ENCODE measurements at places on chromosomes 4 and X. TPM values are rescaled to one million over a fixed set of nuclear protein-coding genes. Genes with fewer than 3 reads are reported as not detected.
A peak's percentile ranks its signal among the peaks of the same experiment; 100 is the strongest.

Gene NKX6-1
- total RNA-seq = not detected

Gene CENPVL2
- not detected for total RNA-seq

Gene SHROOM4
- 0.03 TPM for total RNA-seq

GRCh38 chr4:113300471-113300928 is 251.0 kb downstream of the ANK2 start:
- no peak for DNase-seq
- H3K27ac ChIP-seq = no peak overlapping the region
- no peaks in the 10 kb centered on the region for H3K4me1 ChIP-seq
- H3K36me3 ChIP-seq = no peaks in the 10 kb centered on the region
- no peak overlapping the region for H3K4me3 ChIP-seq

DNA sequence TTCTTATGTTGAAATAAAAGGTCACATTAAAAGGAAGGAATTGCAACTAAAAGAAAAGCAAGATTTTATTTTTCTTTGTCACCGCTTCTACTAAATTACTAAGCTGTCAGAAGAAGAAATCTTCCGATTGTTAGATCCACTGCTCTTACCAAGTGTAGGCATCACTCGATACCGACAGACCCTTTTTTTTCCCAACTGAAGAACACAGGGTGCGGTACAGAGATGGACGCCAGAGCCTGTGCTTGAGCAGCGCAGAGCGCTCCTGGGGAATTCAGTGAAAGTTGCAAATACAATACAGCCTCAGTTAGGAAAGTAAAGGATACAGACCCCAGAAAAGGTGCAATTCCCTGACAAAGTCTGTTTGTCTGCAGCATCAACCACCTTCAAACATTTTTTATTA is 94.9 kb upstream of the WDR17 start:
- no peaks in the 10 kb centered on the region for H3K36me3 ChIP-seq
- H3K27ac ChIP-seq = no peak overlapping the region
- no peaks in the 10 kb centered on the region for H3K4me1 ChIP-seq
- no peak overlapping the region for H3K4me3 ChIP-seq
- no peak for DNase-seq
- no peaks in the 10 kb centered on the region for H3K27me3 ChIP-seq

GRCh38 chrX:39603230-39603629 is 494.5 kb downstream of the BCOR start:
- no peaks in the 10 kb centered on the region for H3K36me3 ChIP-seq
- no peaks in the 10 kb centered on the region for H3K27me3 ChIP-seq

GRCh38 chrX:154021131-154021611 is 1.5 kb upstream of the IRAK1 start:
- peak overlapping the region; percentile 60 for H3K4me3 ChIP-seq
- peaks cover under 1% of the 10 kb centered on the region for H3K36me3 ChIP-seq
- peaks cover 11% of the 10 kb centered on the region for H3K4me1 ChIP-seq
- peak overlapping the region; percentile 70 for H3K27ac ChIP-seq

DNA sequence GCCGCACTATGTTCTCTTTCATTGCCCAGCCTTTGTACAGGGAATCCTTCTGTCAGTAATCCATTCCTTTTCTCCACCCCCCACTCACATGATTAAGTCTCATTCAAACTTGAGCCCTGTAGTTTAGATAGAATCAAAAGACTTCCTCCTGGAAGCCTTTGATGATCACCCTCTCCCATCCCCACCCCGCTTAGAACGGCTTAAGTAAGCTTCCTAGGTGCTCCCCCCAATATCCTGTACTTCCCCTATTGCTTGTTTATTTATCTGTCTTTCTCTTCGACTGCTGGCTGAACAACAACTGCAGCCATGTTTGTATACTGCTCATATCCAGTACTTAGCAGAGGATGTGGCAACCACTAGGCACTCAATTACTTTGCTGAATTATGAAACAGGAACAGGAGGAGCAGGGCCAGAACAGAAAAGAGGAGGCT is 38.5 kb upstream of the GPC3 start:
- no peak for DNase-seq
- no peak overlapping the region for H3K4me3 ChIP-seq
- no peaks in the 10 kb centered on the region for H3K27me3 ChIP-seq
- no peak overlapping the region for H3K27ac ChIP-seq

DNA sequence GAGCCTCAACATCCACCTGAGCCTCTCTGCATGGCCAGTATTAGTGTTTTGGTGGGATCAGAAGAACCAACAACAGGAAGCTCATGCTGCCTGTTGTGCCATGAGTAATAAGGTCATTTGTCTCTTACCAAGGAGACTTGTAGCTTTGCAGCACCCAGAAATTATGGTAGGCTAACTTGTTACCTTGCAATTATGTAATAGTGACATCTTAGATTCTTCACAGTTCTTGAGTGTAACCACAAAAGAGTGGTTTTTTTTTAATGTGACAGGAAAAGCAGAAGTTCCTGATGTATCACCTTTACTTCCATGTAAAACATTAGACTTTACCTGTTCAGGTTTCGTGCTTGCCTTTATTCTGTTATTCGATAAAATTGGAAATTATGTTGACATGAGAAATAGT is 263.9 kb upstream of the CXXC4 start:
- DNase-seq = no peak
- H3K36me3 ChIP-seq = no peaks in the 10 kb centered on the region
- H3K27me3 ChIP-seq = no peaks in the 10 kb centered on the region
- H3K4me1 ChIP-seq = no peaks in the 10 kb centered on the region
- H3K4me3 ChIP-seq = no peak overlapping the region

- H3K4me1 ChIP-seq = no peaks in the 10 kb centered on the region
- H3K36me3 ChIP-seq = no peaks in the 10 kb centered on the region
- DNase-seq = no peak
These were observed 286.9 kb upstream of the EMCN start for GRCh38 chr4:100804576-100805360.

GRCh38 chr4:126081336-126081735 is 766.6 kb downstream of the FAT4 start:
- no peaks in the 10 kb centered on the region for H3K4me1 ChIP-seq
- H3K36me3 ChIP-seq = no peaks in the 10 kb centered on the region
- H3K27me3 ChIP-seq = no peaks in the 10 kb centered on the region
- DNase-seq = no peak
- no peak overlapping the region for H3K4me3 ChIP-seq

- H3K4me1 ChIP-seq = no peaks in the 10 kb centered on the region
- H3K36me3 ChIP-seq = no peaks in the 10 kb centered on the region
- H3K27ac ChIP-seq = no peak overlapping the region
- DNase-seq = no peak
- H3K27me3 ChIP-seq = no peaks in the 10 kb centered on the region
- no peak overlapping the region for H3K4me3 ChIP-seq
These were observed 29.0 kb upstream of the PSAPL1 start for GRCh38 chr4:7463566-7464258.

- no peak overlapping the region for H3K27ac ChIP-seq
- H3K4me1 ChIP-seq = no peaks in the 10 kb centered on the region
- no peaks in the 10 kb centered on the region for H3K27me3 ChIP-seq
- no peak for DNase-seq
- H3K36me3 ChIP-seq = no peaks in the 10 kb centered on the region
These were observed 241.2 kb downstream of the ANK2 start for GRCh38 chr4:113290666-113291065.

DNA sequence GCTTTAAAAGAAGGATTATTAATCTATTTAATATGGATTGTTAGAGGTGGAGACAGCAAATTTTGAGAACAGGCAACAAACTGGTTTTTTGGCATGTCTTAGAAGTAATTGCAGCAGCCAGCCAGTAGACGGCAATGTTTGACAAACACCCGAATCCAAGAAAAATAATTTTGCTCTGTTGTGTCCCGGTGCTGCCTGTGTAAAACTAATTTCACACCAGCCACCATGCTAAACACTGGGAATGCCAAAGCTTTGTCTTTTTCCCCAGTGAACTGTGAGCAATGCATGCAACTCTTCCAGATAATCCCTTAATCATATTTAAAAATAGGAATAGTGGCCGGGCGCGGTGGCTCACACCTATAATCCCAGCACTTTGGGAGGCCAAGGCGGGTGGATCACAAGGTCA is 25.9 kb downstream of the SMIM31 start:
- no peaks in the 10 kb centered on the region for H3K4me1 ChIP-seq
- DNase-seq = peak; percentile 30
- no peak overlapping the region for H3K27ac ChIP-seq
- H3K36me3 ChIP-seq = no peaks in the 10 kb centered on the region

DNA sequence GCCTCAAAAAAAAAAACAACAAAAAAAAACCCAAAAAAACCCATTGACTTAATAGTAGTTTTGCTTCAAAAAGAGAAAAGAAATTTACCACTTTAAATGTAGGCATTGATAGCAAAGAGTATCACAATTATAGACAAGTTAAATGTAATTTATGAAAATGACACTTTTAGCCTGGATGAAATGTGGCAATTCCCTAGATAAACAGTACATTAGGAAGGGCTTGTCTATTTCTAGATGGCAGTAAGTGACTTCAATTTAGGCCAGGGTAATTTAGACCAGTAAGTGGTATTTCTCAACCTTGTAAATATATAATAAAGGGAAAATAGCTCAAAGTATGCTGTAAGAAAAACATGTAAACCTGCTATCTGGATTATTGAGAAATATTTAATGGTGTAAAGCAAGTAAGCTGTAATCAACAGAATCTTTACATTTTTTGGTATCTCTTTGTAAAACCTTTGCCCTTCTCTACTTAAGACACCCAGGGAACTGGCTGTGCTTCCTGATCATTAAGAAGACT is 103.7 kb upstream of the RAPGEF2 start:
- no peaks in the 10 kb centered on the region for H3K4me1 ChIP-seq
- H3K27ac ChIP-seq = no peak overlapping the region
- DNase-seq = no peak
- no peaks in the 10 kb centered on the region for H3K27me3 ChIP-seq
- no peak overlapping the region for H3K4me3 ChIP-seq

DNA sequence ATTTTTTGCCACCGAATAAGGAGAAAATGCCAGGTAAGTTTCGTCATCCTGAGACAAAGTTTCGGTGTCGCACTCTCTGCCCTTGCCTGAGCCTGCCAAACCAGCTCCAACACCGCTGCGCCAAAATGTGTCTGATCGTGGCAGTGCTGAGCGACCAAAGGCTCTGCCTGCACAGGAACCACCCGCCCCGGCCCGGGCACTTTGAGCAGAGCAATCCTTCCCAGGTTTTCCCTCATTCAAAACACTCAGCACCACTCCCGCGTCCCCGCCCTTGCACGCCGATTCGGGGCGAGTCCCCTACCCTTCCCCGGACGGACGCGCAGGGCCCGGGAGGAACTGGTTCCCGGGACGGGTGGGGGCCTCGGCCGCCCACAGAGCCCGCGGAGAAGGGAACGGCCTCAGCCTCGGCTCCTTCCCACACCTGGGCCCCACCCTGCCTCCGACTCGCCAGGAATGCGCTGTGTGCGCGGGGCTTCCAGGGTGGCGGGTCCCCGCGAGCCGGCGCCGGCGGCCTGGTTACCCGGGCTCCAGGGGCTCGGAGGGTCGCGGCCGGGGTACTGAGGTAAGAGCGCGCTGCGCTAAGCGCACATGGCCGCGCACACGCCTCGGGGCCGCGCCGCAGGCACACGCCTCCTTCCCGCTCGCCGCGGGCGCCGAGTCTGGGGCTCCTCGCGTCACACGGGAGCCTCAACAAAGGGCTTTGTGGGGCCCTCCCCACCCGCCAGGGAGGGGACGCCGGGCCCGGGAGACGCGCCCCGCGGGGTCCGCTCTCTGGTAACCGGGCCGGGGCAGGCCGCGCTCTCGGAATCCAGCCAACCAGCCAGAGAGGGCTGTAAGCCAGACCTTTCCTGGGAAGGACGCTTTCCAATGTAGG is at the start of gene C4orf36:
TSS of gene C4orf36 (minus strand) at position 661 of the 874 bp plus-strand sequence. CDS start 902 bp downstream, outside the sequence.
- no peaks in the 10 kb centered on the region for H3K36me3 ChIP-seq
- peak within 1 kb of the TSS; percentile 81 for H3K4me3 ChIP-seq
- DNase-seq = no peak
- H3K27ac ChIP-seq = no peak within 1 kb of the TSS

DNA sequence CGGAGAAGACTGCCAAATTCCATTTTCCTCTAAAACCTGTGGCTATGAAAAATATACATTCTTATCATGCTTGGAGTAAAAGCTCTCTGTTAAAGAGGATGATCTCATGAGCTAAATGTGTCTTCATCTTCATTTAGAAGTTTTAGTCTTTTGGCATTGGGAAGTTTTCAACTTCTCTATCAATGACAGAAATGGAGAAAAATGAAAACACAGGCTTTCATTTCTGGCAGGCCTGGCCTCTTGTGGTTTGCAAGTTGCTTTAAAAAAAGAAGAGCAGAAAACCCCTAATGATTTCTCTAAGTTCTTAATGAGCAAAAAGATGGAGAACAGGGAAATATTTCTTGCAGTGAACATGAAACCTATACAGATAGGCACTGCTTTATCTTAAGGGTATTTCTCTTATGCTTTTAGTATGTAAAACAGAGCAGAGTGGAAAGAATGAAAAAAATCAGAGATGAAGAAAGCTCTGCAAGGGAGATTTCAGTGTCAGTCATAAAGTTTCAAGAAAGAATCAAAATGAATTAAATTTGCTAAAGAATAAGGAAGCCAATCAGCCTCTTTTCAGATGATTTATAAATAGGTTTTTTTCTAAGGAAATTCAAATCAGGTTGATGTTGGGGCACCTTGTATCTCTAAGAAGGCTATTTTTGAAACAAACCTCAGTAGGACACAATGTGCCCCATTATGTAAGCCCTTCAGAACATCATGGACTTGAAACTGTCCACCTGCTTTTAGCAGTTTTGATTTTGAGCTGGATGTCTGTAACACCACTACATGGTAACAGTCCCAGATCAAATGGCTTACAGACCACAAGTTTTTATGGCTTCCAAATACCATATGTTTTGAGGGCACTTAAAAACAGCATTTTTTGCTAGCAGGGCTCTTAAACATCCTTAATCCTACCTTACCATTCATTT is 225.0 kb downstream of the GRIA3 start:
- H3K27me3 ChIP-seq = no peaks in the 10 kb centered on the region
- H3K4me1 ChIP-seq = peaks cover 16% of the 10 kb centered on the region
- H3K36me3 ChIP-seq = no peaks in the 10 kb centered on the region
- no peak overlapping the region for H3K4me3 ChIP-seq
